DMS79 (cell line): ENCODE measurements at places on chromosomes 4 and X.

- DNase-seq: no peak
Observed at GRCh38 chr4:100248476-100248875, 58.2 kb upstream of the DDIT4L start.

DNA sequence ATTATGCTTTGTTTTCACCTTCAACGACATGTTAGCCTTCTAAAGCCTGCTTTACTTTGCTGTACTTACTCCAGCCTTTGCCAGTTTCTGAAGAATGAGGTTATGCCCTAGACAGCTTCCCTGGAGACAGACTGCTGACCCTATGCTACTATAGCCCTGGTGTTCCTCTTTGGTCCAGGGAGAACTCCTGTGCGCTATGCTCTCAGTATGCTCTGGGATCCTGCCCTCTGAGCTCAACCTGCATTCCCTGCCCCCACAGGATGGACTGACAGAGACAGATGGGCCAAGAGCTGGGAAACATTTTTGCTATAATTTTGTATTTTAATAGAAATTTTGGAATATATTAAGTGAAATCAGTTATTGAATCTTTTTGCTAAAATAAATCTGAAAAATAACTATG lies 425.9 kb downstream of the TMA16 start:
- no peak for DNase-seq

DNA sequence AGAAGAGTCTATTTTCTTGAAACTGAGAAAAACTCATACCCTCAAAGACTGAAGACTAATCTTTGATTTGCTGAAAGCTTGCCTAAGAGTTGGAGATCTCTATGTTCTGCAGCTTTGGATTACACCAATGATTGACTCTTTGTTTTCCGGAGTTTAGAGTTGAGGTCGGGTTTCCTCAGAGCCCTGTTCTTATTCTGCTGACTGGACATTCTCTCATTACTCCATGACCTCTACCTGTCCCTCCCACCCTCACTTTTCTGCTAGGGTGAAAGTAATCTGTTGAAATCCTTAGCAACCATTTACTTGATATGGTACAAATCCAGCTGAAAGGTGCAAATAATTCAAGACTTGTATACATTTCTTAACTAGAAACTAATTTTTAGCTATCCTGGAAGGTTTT lies 421.5 kb upstream of the FRG1 start:
- DNase-seq: no peak

DNA sequence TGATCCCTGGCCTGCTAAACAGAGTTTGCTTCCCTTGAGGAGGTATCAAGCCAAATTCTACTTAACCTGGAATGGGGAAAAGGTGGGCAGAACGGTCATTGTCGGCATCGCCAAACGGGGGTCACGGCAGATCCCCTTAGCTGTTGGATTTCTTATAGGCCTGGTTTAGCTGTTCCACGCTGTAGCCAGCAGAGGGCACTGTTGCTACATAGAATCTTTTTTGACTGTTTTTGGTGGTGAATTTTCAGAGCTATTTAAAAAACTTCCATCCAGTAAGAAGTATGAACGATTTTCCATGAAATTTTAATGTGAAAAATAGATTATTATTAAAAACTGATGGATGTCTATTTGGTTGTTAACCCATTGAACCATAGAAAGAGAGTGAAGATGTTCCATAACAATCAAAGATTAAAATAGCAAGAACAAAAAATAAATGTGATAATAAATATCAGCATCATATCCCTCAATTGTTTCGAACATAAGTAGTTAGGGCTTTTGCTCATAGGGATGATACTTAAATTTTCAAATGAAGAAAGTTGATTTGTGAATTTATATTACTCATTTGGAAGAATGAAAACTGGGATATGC lies 56.6 kb downstream of the LINC00632 start:
- DNase-seq: no peak

GRCh38 chr4:2281575-2282343 lies 19.9 kb upstream of the MXD4 start:
- no peak for DNase-seq

DNA sequence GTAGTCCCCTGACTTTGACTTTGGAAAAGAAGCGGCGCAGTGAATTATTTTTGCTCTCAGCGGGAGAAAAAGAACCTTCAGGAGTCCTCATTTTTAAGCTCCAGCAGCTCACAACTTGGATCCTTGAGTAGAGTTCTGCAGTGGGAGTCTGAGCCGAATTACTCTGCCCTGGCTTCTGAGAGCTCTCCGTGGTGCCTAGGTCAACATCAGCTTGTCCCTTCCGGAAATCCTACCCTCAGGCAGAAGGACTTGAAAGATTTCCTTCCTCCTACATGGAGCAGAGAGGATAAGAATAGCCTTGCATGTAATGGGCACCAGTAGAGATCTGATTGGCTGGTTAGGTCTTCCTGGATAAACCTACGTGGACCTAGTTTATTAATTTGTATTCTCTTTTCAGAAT lies 549.7 kb upstream of the TENM3 start:
- no peak for DNase-seq

- DNase-seq: no peak
Observed at GRCh38 chr4:6621556-6621927, 18.9 kb upstream of the MRFAP1 start.

GRCh38 chrX:139332441-139332840 lies 198.1 kb upstream of the F9 start:
- no peak for DNase-seq

GRCh38 chr4:168719725-168720124 lies 222.9 kb downstream of the PALLD start:
- DNase-seq: no peak

GRCh38 chr4:1794809-1795298 lies 1.8 kb downstream of the FGFR3 start:
- DNase-seq: no peak

DNA sequence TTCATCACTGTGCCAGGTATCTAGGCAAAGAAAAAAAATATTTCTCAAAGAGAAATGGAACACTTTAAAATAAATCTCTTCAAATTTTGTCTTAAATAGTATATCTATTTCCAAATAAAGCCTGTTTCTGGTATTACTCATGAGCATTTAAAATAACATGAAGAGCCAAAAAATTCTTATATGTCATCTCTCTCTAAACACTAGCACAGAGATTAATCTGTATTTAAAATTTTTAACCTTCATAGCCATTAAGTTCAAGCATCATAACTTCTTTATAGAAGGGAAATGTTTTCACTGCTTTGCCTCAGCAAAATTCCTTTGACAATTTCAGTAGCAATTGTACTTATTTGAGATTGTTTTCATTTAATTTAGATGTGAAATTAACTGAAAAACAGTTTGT lies 5.1 kb upstream of the CORIN start:
- DNase-seq: no peak
